ENCODE measurements at places on chromosomes 3 and 15.

DNA sequence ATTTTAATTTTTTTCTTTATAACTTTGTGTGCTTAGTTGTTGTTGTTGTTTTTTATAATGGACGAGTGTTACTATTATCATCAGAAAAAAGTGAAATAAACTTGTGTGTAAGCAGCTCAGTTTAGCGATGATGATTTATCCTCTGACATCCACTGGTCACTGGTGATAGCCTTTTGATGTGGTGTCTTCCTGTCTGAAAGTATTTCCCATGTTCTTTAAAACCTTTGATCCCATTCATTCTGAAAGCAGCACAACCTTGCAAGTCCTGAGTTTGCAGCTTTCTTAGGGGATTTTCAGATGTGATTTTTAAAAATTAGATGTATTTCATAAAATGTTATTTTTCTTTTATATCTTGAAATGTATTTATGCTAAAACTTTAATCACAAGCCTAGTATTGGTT lies 85.9 kb upstream of the ZPLD1 start:
- DNase-seq = no peak

- no peak for DNase-seq
Observed at GRCh38 chr3:131388490-131388799, 6.9 kb downstream of the NUDT16 start.

DNA sequence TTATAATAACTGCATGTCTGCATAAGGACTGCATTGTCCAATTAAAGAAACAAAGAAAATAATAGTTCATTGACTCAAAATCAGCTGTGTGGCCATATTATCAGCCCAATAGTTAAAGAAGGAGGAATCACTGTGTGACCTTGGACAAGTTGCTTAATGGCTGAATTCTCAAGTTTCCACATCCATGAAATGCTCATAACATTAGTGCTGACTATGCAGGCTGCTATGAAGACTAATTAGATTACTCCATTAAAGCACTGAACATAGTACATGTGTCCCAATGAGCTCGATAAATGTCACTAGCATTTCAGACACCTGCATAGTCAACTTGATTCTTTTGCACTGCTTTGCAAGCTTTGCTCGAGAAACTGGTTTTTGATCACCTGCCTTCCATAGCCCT lies 111.1 kb upstream of the WNT5A start:
- DNase-seq = no peak

GRCh38 chr3:23831517-23832394 lies 26.0 kb downstream of the UBE2E1 start:
- DNase-seq = no peak

- no peak for DNase-seq
Observed at GRCh38 chr15:60511351-60512031, 32.5 kb upstream of the ICE2 start.

DNA sequence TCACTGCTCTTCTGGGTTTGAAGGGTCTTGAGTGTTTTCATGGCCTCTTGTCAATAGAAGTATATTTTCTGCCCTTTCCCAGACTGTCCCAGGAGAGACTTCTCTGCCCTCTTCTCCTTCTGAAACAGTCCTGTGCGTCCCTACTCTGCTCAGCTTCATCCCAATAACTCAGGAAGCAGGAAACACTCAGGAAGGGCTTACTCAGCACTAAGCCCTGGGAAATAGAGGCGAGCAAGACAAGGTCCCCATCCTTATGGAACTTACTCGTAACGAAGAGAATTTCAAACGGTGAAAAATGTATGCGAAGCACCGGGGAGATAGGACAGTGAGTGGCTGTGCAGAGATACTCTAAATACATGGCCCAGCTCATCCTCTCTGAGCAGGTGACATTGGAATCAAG lies 52.8 kb upstream of the TFRC start:
- no peak for DNase-seq

DNA sequence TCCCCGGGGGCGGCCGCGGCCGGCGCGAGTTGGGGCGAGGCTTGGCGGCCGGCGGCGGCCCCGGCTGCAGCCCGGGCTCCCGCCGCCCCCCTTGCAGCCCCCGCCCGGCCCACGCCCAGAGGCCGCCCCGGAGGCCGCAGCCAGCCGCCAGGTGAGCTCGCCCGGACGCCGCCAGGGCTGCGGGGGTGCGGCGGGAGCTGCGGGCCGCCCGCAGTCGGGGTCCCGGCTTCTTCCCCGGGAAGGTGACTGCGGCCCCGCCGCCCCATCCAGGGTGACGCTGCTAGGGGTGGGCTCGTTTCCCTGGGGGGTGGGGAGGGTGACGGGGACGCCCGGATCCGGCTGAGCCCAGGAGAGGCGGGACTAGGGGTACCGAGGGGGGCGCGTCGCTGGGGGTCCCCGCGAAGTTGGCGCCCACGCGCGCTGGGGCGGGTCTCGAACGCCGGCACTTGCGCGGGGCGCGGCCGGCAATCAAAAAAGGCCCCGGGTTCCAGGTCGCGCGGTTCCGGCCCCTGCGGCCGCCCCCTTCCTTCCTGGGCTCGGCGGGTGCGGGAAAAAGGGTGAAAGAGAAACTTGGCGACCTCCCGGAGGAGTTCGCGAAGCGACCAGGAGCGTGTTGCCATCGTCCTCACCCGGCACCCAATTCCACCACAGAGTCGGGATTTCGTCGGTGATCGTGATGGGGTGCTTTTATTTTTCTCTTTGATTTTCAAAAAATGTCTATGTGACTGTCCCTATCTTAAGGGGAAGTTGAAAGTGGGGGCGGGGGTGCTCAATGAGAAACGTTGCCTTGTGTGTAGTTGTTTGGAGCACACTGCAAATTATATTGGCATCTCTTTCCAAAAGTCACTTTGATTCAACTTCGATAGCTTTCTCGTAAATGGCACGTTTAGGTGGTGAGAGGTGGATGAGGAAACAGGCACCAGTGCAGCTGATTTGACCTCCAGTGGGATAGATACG lies 619 bp downstream of the ATXN7 start:
- no peak for DNase-seq

All from right renal cortex interstitium (tissue), 3 donors.